ENCODE measurements at places on chromosomes 4 and X.

GRCh38 chr4:70364002-70364401, 3.4 kb downstream of the SMR3A start:
- DNase-seq = no peak

GRCh38 chr4:71537551-71538065, 198.8 kb downstream of the SLC4A4 start:
- DNase-seq = no peak

DNA sequence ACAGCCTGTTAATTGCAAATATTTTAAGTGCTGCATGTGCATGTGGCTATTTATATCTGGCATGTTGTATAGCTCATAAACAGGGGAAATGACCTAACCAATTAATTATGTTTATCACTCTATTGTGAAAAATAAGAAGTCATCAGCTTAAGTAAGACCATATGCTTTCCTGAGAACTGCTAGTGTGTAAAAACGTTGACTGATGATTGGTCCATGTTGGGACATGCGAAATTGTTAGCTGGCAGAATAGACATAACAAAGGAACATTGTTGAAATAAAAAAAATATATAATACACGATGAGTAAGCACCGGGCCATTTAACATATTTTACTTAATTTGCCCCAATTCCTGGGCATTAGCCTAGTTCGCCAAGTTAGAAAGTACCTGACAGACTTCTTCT, 207.5 kb downstream of the ANK2 start:
- no peak for DNase-seq

DNA sequence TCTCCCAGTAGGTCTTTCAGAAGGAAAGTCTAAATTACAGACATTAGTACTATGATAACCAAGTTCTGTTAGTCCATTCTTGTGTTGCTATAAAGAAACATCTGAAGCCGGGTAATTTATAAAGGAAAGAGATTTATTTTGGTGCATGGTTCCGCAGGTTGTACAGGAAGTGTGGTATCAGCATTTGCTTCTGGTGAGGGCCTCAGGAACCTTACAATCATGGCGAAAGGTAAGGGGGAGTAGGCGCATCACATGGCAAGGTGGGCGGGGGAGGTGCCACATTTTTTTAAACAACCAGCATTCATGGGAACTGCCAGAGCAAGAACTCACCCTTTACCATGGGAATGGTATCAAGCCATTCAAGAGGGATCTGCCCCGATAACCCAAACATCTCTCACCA, 26.2 kb upstream of the USP46 start:
- DNase-seq = no peak

DNA sequence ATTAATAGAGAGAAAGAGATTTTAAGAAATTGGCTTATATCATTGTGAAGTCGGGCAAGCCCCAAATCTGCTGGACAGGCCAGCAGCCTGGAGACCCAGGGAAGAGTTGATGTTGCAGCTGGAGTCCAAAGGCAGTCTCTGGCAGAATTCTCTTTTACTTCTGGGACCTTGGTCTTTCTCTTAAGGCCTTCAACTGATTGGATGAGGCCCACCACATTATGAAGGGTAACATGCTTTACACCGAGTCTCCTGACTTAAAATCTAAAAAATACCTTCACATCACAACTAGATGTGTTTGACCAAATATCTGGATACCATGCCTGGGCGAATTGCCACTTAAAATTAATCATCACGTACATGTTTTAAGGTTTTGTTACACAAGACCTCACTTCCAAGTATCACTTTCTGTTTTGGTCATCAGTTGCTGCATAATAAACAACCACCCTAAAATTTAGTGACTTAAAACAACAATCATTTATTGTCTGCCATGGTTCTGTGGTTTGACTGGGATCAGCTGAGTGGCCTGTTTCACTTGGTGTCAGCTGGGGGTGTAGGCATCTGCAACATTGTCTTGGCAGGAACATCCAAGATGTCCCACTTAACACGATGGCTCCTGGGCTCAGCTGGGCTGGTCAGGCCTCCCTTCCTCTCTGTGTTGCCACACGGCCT, 3.4 kb downstream of the CD38 start:
- no peak for DNase-seq

DNA sequence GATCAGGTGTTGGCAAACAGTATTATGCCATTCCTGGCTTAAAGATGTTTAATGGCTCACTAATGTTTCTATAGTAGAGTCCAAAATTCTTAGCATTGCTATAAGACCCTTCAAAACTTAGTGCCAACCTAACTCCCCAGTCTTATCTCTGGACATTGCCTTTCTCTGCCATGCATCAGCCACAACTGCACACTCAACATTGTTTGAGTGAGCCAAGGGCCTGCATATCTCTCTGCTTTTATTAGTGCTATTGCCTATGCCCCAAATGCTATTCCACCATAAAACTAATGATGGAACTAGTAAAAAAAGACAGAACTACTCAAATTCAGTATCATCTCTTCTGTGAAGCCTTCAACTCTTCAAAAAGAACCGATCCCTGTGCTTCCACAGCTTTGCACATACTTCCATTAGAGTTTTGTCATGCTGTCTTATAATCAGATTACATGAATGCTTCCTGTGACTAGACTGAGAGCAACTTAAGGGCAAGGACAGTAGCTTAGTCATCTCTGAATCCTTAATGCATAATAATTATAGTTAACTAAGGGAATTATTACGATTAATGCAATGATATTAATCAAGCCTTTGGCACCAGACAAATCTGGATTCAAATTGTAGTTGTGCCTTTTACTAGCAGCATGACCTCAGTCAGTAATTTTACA, 53.7 kb downstream of the CHM start:
- DNase-seq = no peak

- no peak for DNase-seq
Measured at GRCh38 chr4:95048296-95048695, 290.5 kb downstream of the BMPR1B start.

DNA sequence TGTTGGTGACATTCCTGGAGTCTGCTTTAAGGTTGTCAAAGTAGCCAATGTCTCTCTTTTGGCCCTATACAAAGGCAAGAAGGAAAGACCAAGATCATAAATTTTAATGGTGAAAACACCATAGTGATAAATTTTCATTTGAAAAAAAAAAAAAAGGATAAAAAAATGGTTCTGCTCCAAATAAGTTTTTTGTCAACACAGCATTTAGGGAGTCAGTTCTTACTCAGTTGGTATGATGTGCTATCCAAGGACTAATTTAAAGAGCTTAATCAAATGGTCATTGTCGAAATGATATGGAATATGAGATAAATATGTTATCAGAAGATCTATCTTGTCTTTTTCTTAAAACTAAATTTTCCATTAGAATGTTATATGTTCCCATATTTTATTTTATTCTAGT, 83.9 kb downstream of the PCDH18 start:
- no peak for DNase-seq

DNA sequence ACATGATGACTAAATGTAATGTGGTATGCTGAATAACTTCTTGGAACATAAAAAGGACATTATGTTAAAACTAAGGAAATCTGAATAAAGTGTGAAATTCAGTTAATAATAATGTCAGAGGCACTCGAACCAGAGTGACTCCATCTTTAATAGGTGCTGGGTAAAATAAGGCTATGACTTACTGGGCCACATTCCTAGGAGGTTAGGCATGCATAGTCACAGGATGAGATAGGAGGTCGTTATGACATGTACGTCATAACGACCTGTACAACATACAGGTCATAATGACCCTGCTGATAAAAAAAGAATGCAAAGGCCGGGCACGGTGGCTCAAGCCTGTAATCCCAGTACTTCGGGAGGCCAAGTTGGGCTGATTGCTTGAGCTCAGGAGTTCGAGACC, 28.9 kb upstream of the OPHN1 start:
- DNase-seq = no peak

GRCh38 chrX:18855919-18856644, 127.8 kb downstream of the PHKA2 start:
- no peak for DNase-seq

DNA sequence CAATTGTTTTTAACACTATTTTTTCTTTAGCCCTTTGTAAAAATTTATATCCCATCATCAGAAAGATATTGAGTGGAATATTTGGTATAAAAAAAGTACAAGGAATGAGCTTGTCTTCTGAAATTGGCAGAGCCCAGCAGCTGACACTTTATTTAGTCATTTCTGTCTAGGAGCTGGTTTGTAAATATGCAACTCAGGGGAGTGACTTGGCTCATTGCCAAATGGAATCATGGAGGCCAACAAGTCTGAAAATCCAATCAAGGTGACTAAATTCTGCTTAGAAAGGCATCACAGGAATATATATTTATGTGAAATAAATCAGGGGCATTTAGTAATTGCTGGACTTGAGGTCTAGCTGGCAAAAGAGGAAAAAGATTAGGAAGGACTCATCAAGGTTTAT, 74.4 kb downstream of the OTC start:
- DNase-seq = no peak

- no peak for DNase-seq
Measured at GRCh38 chr4:122073615-122074014, 78.5 kb upstream of the BLTP1 start.

DNA sequence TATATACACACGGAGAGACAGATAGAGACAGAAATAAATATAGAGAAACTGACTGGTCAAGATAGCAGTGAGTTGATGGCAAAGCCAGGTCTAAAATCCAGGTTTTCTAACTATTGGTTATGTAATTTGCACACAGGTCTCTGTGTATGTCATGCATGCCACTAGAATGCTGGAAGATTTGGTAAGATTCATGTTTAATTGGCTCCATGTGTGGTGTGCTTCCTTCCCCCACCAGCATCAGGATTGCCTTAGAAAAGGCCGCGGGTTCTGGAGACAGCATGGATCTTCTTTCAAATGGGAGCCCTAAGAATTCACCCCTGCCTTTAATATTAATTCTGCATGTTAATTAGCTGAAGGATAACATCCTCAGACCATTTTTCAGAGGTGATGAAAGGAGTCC, 31.3 kb downstream of the HAND2 start:
- no peak for DNase-seq
